ENCODE measurements at places on chromosomes 1 and 21. TPM values are rescaled to one million over a fixed set of nuclear protein-coding genes. Genes with fewer than 3 reads are reported as not detected.

The CCDC27 gene
- total RNA-seq: not detected

- no peak for DNase-seq
These were observed 38.8 kb downstream of the PARP1 start for GRCh38 chr1:226369110-226369509.

The CD55 gene
- total RNA-seq: 133 TPM

- no peak for DNase-seq
These were observed 569.4 kb upstream of the ADAMTS5 start for GRCh38 chr21:27536319-27536718.

The MXRA8 gene
- total RNA-seq: 316 TPM

The WDR64 gene
- total RNA-seq: not detected

- no peak for DNase-seq
These were observed 23.9 kb downstream of the RNF2 start for GRCh38 chr1:185069202-185069772.

DNA sequence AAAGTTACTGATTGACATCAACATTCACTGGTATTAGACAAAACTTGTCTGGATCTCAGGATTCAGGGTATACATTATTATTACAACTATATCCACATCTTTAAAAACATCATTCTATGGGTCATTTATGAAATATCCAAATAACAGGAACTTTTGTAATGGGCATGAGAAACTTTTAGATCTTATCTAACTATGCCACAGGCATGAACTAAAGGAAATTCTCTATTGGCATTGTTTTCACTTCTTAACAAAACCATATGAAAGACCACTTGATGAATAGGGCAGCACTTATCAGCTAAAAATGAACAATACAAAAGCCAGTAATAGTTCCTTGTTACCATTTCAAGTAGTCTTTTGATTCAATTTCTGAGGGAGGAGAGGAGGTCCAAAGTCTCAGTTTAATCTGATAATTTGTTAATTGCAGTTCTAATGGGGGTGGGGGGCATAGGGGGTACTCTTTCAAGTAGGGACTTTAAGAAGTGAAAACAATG, 30.8 kb upstream of the CPLANE2 start:
- no peak for DNase-seq

GRCh38 chr1:116242741-116243140, 130.3 kb upstream of the ATP1A1 start:
- DNase-seq: no peak

The OR2AK2 gene
- total RNA-seq: not detected

DNA sequence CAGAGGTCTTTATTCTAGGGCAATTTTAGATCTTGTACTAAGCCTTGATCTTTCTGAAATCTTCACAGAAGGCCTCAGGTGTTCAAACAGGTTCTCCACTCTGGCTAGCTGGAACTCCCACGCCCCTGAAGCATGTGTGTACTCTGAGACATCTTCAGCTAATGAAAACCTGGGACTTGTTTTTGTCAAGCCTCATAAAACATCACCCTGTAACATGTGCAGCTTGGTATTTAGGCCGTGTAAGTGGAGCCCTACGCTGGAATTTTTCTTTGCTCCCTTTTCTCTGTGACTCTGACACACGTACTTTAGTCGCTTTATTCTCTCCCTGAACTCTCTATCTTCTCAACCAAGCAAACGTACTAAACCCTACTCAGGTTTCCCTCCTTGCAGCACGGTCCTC, 701.9 kb upstream of the ZP4 start:
- no peak for DNase-seq

The JAM2 gene
- total RNA-seq: 0.07 TPM

DNA sequence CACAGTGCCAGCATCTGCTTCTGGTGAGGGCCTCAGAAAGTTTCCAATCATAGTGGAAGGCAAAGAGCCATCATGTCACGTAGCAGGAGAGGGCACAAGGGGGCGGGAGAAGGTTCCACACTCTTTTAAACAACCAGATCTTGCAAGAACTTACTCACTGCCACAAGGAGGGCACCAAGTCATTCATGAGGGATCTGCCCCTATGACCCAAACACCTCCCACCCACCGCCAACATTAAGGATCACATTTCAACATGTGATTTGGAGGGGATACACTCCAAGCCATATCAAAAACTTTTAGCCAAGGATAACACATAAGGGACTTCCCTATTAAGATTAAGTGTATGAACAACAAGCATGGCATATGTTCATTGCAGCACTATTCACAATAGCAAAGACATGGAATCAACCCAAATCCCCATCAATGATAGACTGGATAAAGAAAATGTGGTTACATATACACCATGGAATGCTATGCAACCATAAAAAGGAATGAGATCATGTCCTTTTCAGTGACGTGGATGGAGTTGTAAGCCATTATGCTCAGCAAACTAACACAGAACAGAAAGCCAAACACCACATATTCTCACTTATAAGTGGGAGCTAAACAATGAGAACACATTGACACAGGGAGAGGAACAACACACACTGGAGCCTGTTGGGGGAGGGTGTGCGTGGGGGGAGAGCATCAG, 19.9 kb upstream of the SLC35F3 start:
- peak; percentile 60 for DNase-seq

DNA sequence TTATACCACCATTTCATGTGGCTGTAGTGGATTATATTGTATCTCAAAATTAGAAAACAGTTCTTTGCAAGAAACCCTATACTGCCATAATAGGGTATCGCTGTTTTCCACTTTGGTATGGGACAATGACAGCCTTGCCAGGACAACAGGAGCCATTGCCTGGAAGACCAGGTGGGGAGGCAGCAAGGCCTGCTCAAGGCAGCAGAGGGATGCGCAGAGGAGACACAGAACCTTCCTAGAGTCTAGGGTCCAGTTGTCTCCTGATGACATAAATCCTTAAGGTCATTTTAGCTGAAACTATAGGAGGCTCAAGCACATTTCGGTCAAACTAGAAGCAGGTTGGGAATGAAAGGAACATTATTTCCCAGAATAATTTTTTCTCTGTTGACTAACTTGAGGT, 27.6 kb downstream of the IFNGR2 start:
- DNase-seq: no peak

DNA sequence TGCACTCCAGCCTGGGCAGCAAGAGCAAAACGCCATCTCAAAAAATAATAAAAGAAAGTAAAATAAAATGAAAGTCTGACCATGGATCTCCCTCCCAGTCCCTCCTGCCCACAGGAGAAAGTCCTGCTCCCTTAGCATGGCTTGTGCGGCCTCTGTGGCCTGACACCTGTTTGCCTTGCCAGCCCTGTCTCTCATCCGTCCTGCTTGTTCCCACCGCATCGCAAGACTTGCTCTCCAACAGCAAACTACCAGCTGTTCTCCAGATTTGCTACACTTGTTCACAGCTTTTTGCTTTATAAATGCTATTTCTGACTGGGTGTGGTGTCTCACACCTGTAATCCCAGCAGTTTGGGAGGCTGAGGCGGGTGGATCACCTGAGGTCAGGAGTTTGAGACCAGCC, 2.7 kb downstream of the ETV3L start:
- no peak for DNase-seq

- peak; percentile 50 for DNase-seq
These were observed 310.7 kb downstream of the DUSP10 start for GRCh38 chr1:221431068-221431651.

DNA sequence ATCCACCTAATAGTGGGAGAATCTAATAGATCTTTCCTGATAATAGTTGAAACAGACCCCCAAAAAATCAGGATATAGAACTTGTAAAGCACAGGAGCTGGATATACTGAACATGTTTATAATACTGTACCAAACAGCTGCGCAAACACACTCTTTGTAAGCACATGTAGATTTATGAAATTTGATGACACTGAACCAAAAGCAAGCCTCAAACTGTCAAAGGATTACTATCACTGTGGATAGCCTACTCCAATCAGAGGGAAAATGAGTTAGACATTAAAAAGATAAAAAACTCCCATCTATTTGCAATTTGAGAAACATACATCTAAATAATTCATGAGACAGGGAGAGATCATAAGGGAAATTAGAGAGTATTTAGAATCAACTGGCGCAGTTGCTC, 26.1 kb downstream of the RCAN3 start:
- no peak for DNase-seq

GRCh38 chr1:232769733-232770132, 35.5 kb upstream of the MAP10 start:
- no peak for DNase-seq

GRCh38 chr1:189697113-189697512, 780.6 kb downstream of the BRINP3 start:
- no peak for DNase-seq

DNA sequence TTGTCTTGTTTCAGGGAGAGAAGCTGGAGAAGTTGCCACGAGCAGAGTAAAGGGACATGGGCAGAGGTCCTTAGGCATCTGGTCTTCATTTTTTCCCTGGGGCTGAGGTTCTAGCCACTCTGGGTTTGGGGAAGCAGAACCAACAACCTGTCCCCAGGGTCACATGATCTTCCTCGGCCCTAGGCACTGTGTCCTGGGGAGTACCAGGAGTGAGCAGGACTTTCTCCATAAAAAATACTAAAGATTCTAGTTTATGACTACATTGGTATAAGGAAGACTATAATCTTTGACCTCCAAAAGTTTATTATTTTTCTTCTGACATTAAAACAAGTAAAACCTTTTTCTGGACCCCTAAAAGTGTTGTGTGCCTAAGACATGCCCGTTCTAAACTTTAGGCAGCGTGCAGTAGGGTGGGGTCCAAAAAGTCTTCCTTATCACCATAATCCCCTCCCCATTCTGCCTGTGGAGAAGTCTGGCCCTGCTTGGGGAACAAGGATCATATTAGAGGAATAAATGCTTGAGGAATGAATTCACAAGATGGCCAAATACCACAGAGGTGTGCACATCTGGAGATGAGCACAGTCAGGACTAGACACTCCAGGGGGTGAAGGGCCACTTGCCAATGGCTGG, 19.3 kb upstream of the IGSF3 start:
- no peak for DNase-seq

- DNase-seq: no peak
These were observed 33.5 kb downstream of the UBE2G2 start for GRCh38 chr21:44767834-44768831.

DNA sequence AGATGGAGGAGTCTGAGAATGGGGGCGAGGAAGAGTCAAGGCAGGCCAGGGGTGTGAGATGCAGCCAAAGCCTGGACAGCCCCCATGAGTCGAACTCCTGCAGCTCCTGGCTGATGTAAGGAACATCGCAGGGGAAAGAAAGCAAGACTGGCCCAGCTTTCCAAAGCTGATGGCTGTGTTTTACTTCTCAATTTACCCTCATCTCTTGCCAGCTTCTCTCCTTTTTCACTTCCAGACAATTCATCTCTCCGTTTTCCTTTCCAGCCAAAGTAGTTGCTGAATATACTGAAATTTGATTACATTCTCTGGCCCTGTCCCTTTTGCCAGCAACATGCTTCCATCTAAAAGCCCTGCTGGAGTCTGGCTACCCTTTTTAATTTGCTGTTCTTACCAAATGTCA, 40.0 kb upstream of the UBE2U start:
- DNase-seq: no peak

DNA sequence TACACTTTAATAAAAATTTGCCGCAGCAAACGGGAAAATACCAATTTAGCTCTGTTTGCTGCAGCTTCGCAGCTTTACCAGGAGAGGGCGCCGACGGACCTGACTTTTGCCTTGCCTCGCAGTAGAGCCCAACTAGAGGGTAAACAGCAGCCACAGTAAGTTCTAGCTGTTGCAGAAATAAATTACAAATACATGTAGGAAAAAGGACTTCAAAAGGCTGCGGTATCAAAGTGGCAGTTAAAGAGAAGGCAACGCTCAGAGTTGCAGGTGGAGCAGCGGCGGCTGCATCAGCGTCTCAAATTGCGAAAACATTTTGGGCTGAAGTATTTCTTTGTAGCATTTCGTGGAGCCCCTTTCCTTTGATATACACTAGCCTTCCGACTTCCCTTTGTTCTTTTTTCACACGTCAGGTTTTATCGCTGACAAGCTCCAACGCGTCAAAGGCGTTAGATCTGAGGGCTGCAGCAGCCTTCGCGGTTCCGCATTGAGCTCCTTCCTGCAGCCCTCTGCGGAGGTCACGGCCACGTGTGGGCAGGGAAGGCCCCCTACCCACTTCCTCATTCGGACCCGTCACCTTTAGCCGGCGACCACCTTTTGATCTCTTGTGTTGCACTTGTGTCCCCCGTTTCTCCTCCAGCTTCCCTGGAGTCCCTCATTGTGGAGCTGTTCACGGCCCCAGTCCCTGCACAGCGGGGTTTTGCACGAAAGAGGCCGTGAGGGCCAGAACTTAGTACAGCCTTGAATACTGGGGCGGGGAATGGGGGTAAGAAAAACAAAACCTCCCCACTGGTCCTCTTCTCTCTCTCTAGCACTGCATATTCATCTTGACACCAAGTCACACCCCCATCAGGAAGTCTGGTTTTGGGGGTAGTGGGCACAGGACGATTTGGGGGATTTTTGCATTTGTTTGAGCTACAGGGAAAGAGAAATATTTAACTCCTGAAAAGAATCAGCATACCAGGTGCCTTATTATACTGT, 72.8 kb downstream of the S1PR1 start:
- DNase-seq: peak; percentile 11

GRCh38 chr1:58017641-58018040, 528.9 kb downstream of the OMA1 start:
- DNase-seq: no peak

The ZNF678 gene
- 2.1 TPM for total RNA-seq

- DNase-seq: no peak
These were observed 9.0 kb downstream of the CFH start for GRCh38 chr1:196660852-196661251.

The CD5L gene
- not detected for total RNA-seq

GRCh38 chr1:76292418-76293184, 218.1 kb downstream of the ST6GALNAC3 start:
- DNase-seq: no peak

DNA sequence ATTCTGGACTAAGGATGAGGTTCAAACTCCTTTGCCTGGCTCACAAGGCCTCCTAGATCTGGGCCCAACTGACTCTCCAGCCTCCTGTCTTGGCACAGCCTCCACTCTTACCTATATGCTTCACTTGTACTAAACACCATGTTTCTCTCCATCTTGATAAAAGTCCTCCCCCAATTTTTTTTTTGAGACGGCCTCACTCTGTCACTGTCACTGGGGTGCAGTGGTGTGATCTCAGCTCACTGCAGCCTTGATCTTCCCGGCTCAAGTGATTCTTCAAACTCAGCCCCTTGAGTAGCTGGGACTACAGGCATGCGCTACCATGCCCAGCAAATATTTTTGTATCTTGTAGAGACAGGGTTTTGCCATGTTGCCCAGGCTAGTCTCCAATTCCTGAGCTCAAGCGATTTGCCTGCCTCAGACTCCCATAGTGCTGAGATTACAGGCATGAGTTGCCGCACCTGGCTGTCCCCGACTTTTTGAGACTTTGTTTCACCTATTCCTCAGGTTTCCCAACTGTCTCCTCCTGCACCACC, 39.7 kb downstream of the CD34 start:
- no peak for DNase-seq

DNA sequence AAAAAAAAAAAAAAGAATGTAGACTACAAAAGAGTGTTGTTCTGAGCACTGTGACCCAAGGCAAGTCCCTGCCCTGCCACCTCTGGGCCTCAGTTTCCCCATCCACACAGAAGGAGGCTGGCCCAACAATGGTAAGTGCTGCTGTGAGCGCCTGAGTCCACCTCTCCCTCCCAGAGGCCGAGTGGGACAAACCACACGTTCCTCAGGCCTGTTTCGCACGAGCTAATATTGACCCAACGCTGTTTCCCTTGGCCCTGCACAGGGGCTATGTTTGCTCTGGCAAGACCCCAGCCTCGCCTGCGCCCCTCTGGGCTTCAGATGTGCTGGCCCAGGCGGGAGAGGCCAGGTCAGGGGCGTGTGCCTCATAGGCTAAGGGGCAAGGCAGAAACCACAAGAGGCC, 12.6 kb upstream of the LAPTM5 start:
- no peak for DNase-seq

The DIO1 gene
- total RNA-seq: not detected

- no peak for DNase-seq
These were observed 2.0 kb upstream of the SYDE2 start for GRCh38 chr1:85202864-85203255.
